ENCODE measurements at places on chromosomes 5 and 9.

DNA sequence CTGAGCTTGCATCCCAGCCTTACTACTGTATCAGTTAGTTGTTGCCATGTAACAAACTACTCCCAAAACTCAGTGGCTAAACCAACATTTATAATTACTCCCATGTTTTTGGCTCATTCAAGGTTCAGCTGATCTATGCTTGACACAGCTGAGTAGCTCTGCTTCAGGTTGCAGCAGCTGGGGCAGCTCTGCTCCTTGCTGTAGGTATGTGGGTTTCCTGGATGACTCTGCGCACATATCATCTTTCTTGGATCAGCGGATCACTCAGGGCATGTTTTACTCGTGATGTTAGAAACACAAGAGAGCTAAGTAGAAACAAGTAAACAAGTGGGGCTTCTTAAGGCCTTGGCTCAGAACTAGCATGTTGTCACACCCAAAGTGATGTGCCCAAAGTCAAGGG is 15.1 kb downstream of the TEK start:
- H3K4me1 ChIP-seq, result no peaks in the 10 kb centered on the region
- no peaks in the 10 kb centered on the region for H3K27me3 ChIP-seq

DNA sequence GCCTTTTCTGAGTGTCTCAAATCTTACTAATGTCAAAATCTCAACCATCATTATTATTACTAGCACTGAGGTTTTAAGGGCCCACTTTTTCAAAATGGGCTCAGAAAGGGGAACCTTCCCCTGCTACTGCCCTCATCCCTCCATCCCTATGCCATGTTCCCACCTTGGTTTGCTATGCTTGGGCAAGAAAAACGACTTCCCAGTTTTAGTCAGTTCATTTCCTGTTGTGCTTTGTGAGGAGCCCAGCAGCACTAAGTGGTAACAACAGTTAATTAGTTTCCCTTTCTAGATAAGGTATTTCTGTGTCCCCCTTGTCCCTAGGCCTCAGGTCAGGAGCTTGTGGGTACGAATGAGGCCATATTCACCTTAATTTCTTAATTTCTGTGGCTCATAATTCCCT is 595.2 kb downstream of the RAB3C start:
- H3K36me3 ChIP-seq, result no peaks in the 10 kb centered on the region
- H3K27me3 ChIP-seq, result no peaks in the 10 kb centered on the region
- no peak for DNase-seq
- no peak overlapping the region for H3K4me3 ChIP-seq

- no peak overlapping the region for H3K4me3 ChIP-seq
- H3K27ac ChIP-seq, result no peak overlapping the region
- no peaks in the 10 kb centered on the region for H3K4me1 ChIP-seq
- no peaks in the 10 kb centered on the region for H3K27me3 ChIP-seq
These were observed 29.4 kb downstream of the TNPO1 start for GRCh38 chr5:72845889-72846288.

GRCh38 chr5:179801304-179802206 is 5.1 kb downstream of the MGAT4B start:
- H3K27me3 ChIP-seq, result no peaks in the 10 kb centered on the region
- H3K27ac ChIP-seq, result no peak overlapping the region
- no peak overlapping the region for H3K4me3 ChIP-seq
- DNase-seq, result no peak

DNA sequence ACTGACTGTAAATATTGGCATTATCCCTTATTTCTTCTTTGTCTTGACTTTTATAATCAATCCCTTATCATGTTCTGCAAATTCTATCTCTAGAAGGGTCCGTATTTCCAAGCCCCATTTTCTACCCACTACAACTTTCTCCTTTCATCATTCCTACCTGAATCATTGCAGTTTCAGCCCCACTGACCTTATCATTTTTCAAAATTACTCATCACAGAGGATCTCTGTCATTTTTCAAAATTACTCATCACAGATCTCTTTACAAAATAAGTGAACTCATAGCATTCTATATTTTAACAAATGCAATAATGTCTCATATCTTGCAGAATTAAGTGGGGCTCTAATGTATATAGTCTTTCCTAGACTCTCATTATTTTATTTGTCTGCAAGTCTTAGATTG is 256.9 kb upstream of the COX7C start:
- H3K4me3 ChIP-seq, result no peak overlapping the region
- H3K4me1 ChIP-seq, result no peaks in the 10 kb centered on the region
- no peak overlapping the region for H3K27ac ChIP-seq
- no peaks in the 10 kb centered on the region for H3K36me3 ChIP-seq

Data from breast epithelium (tissue), 4 donors.